Esophagus squamous epithelium (tissue), 5 donors: ENCODE measurements at places on chromosomes 2 and 18. TPM values are rescaled to one million over a fixed set of nuclear protein-coding genes. Genes with fewer than 3 reads are reported as not detected.
A peak's percentile ranks its signal among the peaks of the same experiment; 100 is the strongest.

Gene UGT1A5
- total RNA-seq = 6.4 TPM

Gene PRKAG3
- not detected for total RNA-seq

Gene ITSN2
- 58.3 TPM for total RNA-seq

Gene ARHGAP25
- total RNA-seq = 3.2 TPM

Gene TAF1B
- 12.1 TPM for total RNA-seq

Gene STK39
- total RNA-seq = 19.4 TPM

Gene RRM2
- 62.0 TPM for total RNA-seq

Gene CHRND
- total RNA-seq = not detected

Gene MOGAT1
- total RNA-seq = not detected

Gene BMP10
- total RNA-seq = not detected

Gene C2orf80
- total RNA-seq = not detected

Gene AQP12A
- not detected for total RNA-seq

Gene SAG
- not detected for total RNA-seq

Gene TDRD15
- total RNA-seq = 0.34 TPM

Gene PKDCC
- total RNA-seq = 16.8 TPM

Gene FEV
- total RNA-seq = not detected

Gene PARD6G
- 35.2 TPM for total RNA-seq

Gene TMEM178A
- total RNA-seq = 0.38 TPM

Gene GDF7
- 1.0 TPM for total RNA-seq

Gene QPCT
- total RNA-seq = 13.7 TPM

Gene ERMN
- total RNA-seq = not detected

Gene UGT1A4
- 3.8 TPM for total RNA-seq

DNA sequence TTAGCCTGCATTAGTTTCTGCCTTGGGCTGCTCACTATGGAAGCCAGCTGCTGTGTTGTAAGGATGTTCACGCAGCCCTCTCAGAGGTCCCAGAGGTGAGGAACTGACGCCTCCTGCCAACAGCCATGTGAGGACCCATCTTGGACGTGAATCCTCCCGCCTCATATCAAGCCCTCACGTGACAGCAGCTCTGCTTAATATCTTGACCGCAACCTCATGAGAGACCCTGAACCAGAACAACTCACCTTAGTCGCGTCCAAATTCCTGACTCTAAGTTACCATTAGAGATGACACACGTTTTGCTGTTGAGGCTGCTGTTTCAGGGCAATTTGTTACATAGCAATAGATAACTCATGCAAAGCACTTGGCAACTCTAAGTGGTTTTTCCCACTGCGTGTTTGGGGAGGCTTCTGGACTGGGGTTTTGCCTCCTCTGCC, 97.7 kb downstream of the TMEM17 start:
- DNase-seq = no peak

GRCh38 chr18:8742387-8743361, 37.3 kb downstream of the MTCL1 start:
- DNase-seq = no peak

DNA sequence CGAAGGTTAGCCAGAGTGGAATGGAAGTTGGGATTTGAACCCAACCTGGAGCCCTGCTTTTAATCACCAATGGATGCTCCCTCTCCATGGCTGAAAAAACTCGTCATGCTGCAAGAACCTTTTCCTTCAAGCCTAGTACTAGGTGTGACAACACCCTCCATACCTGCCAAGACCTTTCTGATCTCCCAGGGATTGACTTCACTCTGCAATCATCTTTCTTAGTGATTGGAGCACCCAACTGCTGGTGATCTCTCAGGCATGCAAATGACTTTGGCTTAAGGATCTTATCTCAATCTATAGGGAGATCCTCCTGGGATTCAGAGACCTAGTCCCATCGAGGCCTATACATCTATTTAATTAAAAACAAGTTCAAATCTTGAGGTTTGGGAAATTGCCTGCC, 23.5 kb upstream of the ITGB6 start:
- DNase-seq = no peak

DNA sequence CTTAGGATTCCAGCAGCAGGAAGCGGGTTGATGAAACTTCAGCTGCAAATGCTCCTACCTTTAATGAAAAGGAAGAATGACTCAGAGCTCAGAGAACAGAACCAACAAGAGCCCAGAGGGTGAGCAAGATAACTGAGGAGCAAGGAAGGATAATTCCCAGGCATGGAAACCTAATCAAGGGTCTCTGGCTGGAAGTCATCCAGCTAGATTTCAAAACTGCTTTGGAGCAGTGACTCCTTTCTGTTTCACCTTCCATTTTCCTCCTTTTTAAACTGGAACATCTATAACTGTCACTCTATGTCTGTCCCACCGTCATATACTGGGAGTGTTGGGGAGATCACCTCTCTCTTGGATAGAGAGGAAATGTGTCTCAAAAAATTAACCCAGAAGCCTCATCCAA, 148.4 kb upstream of the RAB6C start:
- no peak for DNase-seq

GRCh38 chr2:96987301-96987909, 1.0 kb upstream of the FAM178B start:
- DNase-seq = no peak

DNA sequence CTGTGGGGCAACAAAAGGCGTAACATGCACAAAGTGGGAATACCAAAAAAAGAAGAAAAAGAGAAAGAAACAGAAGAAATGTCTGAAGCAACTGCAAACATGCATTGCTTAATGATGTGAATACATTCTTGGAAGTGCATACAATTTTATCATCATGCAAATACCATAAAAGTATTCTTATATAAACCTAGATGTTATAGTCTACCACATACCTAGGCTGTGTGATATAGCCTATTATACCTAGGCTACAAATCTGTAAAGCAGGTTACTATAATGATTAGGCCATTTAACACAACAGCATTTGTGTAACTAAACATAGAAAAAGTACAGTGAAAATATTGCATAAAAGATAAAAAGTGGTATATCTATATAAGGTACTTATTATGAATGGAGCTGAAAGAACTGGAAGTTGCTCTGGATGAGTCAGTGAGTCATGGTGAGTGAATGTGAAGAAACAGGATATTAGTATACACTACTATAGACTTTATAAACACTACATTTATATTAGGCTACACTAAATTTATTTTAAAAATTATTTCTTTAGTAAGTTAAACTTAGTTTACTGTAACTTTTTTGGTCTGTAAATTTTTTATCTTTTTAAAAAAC, 319.4 kb upstream of the KCNH7 start:
- DNase-seq = no peak

GRCh38 chr18:59730896-59731295, 33.7 kb upstream of the CCBE1 start:
- DNase-seq = no peak

GRCh38 chr2:30038419-30038818, 108.4 kb upstream of the YPEL5 start:
- DNase-seq = no peak

GRCh38 chr2:219282375-219282774, 3.2 kb downstream of the DNAJB2 start:
- DNase-seq = no peak

- no peak for DNase-seq
Measured at GRCh38 chr2:135657806-135658582, 83.7 kb upstream of the UBXN4 start.

DNA sequence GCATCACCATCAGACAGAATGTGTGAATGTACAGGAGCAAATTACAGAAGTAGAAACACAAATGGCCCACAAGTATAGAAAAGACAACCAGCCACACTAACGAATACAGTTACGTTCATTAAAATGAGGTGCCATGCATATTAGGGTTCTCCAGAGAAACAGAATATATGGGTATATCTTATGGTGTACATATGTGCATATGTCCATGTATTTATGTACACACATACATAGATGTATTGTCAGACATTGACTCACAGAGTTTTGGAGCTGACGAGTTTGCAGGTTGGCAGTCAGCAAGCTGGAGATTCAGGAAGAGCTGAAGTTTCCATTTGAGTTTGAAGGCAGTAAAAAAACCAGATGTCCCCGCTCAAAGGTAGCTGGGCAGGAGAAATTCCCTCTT, 33.0 kb downstream of the COPS9 start:
- no peak for DNase-seq

DNA sequence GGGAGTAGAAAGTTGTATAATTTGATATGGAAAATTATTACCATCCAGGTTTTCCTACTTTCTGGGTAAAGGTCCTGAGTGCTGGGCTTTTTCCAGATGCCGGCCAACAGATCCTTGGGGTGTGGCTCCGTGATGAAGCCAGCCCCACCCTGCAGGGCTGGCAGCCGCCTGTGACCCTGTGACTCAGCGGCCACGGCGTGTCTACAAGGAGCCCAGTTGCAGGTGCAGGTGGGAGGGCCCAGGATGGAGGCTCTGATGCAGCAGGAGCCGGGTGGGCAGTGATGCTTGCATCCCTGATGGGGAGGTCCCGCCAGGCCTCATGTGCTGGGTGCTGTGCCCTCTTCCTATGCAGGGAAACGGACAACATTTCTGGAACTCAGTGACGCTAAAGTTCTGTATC, 96.0 kb upstream of the ALKAL2 start:
- no peak for DNase-seq

GRCh38 chr2:29558097-29558496, 363.3 kb downstream of the ALK start:
- DNase-seq = no peak

DNA sequence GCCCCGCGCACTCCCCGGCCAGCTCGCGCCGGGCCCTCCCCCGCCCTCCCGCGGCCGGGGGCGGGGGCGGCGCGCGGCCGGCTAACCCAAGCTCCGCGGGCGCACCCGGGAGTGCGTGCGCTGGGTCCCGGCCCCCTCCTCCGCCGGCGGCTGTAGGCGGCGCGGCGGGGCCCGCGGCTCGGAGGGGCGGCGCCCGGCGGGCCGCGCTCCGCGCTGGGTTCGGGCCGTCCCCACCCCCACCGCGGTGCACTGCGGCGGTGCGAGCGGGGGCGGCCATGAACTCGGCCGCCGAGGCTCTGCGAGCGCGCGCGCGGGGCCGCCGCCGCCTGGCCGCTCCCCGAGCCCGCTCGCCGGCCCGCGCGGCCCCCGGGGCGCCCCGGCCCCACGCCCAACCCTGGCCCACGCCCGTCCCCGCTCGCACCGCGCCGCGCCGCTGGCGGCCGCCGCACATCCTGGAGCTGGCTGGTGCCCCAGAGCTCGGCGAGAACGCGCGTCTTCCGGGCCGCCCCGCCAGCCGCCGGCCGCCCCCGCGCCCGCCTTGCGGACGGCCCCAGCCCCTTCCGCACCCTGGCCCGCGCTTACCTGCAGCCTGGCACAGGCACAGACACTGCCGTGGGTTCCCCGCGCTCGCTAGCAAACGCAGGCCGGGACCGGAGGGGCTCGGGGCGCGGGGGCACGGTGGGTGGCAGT, at the start of gene ZBTB14:
Gene ZBTB14, minus strand, starts transcription at position 496 of the 690 bp plus-strand sequence. CDS start 2,480 bp downstream, outside the sequence.
- DNase-seq = no peak

GRCh38 chr2:64307421-64307820, 146.5 kb upstream of the LGALSL start:
- no peak for DNase-seq

- no peak for DNase-seq
Measured at GRCh38 chr2:8684540-8684877, 2.7 kb downstream of the ID2 start.

DNA sequence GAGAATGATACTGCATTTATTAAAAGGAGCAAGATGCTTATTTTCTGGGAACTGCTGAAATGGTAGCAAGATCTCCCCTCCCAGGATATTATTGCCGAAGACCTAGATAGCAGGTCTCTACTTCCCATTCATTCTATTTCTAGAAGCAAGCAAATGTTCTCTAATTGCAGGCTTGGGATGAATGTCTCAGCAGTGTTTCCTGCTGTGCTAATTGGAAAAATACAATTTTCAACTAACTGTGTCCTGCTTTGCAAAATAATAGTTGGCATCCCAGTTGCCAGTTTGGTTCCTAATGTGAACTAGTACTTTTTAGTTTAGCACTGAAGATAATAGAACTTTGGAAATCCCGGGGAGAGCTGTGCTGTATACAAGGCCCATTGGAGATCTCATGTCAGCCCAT, 26.1 kb downstream of the SLC20A1 start:
- no peak for DNase-seq

DNA sequence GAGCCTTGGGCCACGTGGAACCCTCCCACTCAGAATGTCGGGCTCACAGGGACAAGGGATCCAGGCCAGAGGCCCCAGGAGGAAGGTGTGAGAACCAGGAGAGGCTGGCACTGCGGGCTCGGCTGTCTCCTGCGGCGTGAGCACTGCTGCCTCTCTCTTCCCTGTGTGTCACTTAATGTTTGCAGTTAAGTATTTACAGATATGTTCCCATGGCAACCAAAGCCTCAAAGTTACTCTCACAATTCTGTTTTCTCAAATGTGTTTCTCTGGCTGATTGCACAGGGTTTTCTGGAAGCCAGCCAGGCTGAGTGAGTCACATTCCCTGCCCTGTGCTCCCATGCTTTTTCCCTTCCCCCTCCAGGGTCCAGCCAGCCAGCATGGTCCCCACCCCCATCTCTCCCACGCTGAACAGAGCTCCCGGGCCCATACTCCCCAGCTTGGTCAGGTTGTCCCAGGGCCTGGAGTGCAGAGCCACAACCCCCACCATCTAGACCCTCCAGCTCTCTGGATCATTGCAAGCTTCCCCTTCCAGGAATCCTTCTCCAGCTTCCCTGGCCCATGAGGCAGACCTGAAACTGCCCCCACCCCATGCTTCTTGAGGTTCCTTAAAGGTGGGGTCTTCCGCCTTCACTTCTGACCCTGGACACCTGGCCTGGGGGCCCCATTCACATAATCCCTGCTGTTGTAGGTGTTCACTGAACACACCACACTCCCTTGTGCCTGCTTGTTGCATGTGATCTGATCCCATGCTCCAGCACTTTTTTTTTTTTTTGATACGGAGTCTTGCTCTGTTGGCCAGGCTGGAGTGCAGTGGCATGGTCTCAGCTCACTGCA, 265.9 kb downstream of the CELF4 start:
- DNase-seq = peak; percentile 3

GRCh38 chr18:76643199-76643598, 148.2 kb upstream of the ZNF516 start:
- no peak for DNase-seq

DNA sequence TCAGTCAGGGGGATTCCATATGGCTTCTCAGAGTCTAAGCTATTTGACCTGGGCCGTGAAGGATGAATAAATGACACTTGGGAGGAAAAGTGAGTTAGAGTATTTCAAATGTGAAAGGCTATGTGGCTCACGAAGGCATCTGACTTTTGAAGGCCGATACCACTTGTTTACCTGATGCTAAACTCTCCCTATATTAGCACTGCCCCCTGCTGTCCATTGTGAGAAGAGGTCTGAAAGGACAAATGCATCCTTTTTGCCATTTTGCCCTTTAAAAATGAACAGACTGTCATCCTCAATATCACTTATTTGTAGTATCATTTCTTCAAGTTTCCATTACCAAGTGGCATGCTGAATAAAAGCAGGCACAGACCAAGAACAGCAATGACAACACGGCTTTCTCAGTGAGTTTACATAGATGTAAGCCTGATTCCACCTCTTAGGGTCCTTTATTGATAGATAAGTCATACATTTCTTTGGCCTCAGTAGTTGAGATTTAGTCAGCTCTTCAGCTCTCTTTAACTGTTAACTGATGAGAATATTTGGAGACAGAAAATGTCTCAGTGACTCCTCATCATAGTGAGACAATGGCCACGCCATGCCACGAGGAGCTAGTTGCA, 40.1 kb downstream of the DOCK10 start:
- DNase-seq = peak; percentile 10

DNA sequence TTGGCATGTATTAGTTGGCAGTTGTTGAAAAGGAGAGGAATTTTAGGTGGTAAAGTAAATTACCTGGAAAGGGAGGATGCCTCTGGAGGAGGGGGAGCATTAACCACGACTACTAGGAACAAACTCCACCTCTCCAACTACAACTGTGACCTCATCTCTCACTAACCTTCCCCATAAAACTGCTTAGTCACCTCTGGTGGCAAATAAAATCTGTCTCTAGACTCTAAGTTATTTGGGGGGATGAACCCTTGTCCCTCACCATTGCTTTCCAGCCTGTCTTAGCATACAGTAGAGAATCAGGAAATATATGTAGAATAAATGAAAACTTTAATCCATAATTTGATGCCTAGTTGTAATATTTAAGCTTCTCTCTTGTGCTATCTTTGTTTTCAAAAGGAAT, 27.6 kb upstream of the MYO1B start:
- no peak for DNase-seq
